NCI-H146 (cell line): ENCODE measurements at places on chromosomes 4 and X.

- no peak for DNase-seq
Measured at GRCh38 chrX:96314985-96315384, 369.7 kb upstream of the DIAPH2 start.

DNA sequence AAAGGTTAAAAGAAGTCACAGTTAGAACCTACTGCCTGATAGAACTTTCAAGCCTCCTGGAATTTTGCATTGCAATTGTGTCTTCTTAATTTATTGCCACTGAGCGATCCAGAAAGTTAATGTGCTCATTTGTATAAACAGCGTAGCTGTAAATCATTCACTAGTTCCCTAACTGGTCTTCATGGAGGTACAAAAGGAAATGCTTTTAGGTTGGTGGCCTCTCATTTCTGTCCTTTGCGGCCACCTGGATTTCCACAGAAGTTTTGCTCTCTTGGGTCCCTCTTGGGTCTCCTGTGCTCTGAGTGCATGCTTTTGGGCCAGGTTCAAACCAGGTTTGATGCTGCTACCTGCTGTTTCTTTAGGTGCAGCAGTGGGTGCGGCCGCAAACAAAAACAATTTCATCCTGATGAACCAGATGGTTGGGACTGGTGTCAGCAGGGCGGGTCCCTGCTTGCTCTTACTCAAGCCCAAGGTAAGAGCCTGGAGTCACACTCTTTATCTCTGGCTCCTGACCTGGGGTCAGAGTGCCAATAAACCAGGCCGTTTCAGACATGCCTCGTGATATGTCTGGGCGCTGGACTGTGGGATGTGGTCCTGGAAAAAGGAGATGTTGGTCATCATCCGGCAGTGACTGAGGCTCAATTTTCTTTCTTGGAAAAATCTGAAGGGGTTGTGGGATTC lies 270.1 kb downstream of the PTTG2 start:
- DNase-seq = no peak

DNA sequence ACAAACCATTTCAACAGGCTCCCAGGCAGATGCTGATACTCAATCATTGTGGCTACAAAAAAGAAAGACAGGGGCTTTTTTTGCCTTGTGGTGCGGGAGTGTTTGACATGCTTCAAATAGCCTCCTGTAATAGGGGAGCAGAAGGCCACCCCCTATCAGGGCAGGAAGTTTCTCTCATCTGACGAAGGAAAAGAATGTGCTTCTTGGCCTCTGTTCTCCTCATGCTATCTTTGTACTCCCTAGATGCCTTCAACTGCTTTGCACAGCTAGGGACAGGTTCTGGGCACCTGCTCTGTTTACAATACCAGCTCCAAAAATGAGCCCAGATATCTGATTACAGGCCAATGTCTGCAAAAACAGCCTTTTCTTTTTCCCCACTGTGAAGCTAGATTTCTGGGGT lies 391.1 kb downstream of the STIM2 start:
- DNase-seq = no peak

GRCh38 chrX:47749185-47749967 lies 87.3 kb upstream of the ZNF81 start:
- DNase-seq = no peak

GRCh38 chr4:152188801-152189200 lies 347.1 kb downstream of the FBXW7 start:
- peak; percentile 14 for DNase-seq

DNA sequence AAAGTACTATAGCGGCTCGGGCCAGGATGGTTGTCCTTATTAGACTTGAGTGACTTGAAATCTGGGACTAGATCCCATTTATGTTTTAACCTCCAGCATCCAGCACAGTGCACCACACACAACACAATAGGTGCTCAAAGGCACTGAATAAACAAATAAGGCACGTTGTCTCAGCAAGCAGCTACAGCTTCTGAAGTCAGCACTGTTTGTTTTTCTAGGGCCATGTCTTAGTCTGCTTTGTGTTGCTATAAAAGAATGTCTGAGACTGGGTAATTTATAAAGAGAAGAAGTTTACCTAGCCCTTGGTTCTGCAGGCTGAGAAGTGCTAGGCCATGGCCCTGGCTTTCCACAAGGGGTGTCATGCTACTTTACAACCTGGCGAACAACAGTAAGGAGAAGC lies 102.1 kb upstream of the LNX1 start:
- peak; percentile 16 for DNase-seq

- no peak for DNase-seq
Measured at GRCh38 chrX:42948723-42949657, 171.0 kb upstream of the PPP1R2C start.
